ENCODE measurements at places on chromosomes 12 and 14. TPM values are rescaled to one million over a fixed set of nuclear protein-coding genes. Genes with fewer than 3 reads are reported as not detected.

GRCh38 chr12:59322473-59322872 is 273.4 kb upstream of the SLC16A7 start:
- H3K4me1 ChIP-seq = no peaks in the 10 kb centered on the region
- no peaks in the 10 kb centered on the region for H3K36me3 ChIP-seq
- H3K4me3 ChIP-seq = no peak overlapping the region
- no peak for DNase-seq

RNU4-1 gene
- 1,101 TPM for total RNA-seq

- no peaks in the 10 kb centered on the region for H3K36me3 ChIP-seq
- no peaks in the 10 kb centered on the region for H3K4me1 ChIP-seq
- DNase-seq = no peak
- H3K27me3 ChIP-seq = no peaks in the 10 kb centered on the region
Observed at GRCh38 chr12:87982208-87982607, 47.0 kb downstream of the C12orf50 start.

DNA sequence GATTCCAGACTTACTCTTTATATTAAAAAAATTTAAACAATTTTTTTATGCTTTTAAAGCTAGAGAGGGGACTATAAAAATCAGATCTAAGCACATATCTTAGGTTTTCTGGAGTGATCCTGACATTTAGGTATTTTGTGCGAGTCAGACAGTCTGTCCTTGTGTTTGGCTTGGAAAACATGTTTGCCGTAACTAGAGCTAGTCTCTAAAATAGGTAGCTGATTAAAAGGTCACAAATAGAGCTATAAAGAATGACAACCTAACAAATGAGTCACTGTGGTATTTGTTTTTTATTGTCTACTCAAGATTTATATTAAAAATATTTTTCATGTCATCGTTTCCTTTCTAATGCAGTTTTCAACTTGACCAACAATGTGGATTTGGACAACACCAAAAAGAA is 73.4 kb downstream of the MNAT1 start:
- H3K27me3 ChIP-seq = no peaks in the 10 kb centered on the region
- H3K4me1 ChIP-seq = no peaks in the 10 kb centered on the region
- no peak overlapping the region for H3K4me3 ChIP-seq
- H3K36me3 ChIP-seq = peaks cover 13% of the 10 kb centered on the region

GRCh38 chr12:130955238-130955816 is 1.6 kb downstream of the ADGRD1 start:
- H3K4me3 ChIP-seq = no peak overlapping the region
- no peak for DNase-seq
- H3K4me1 ChIP-seq = peaks cover 10% of the 10 kb centered on the region
- no peak overlapping the region for H3K27ac ChIP-seq
- H3K27me3 ChIP-seq = no peaks in the 10 kb centered on the region
- no peaks in the 10 kb centered on the region for H3K36me3 ChIP-seq

GRCh38 chr12:94180558-94181296 is 32.4 kb downstream of the PLXNC1 start:
- peaks cover 4% of the 10 kb centered on the region for H3K36me3 ChIP-seq
- H3K4me3 ChIP-seq = no peak overlapping the region
- no peaks in the 10 kb centered on the region for H3K27me3 ChIP-seq
- peak; percentile 56 for DNase-seq

KRT83 gene
- total RNA-seq = not detected

GRCh38 chr12:27013611-27014084 is 536 bp downstream of the TM7SF3 start:
- H3K27me3 ChIP-seq = no peaks in the 10 kb centered on the region
- H3K36me3 ChIP-seq = no peaks in the 10 kb centered on the region
- DNase-seq = no peak
- peak overlapping the region; percentile 93 for H3K4me3 ChIP-seq
- peaks cover 20% of the 10 kb centered on the region for H3K4me1 ChIP-seq

GRCh38 chr14:100651999-100652508 is 64.8 kb upstream of the BEGAIN start:
- DNase-seq = no peak
- peaks cover 16% of the 10 kb centered on the region for H3K27me3 ChIP-seq
- no peak overlapping the region for H3K4me3 ChIP-seq
- H3K4me1 ChIP-seq = no peaks in the 10 kb centered on the region

TAS2R42 gene
- not detected for total RNA-seq

All from natural killer cell (primary cell).